Natural killer cell (primary cell): ENCODE measurements at places on chromosomes 16 and 17. TPM values are rescaled to one million over a fixed set of nuclear protein-coding genes. Genes with fewer than 3 reads are reported as not detected.

- H3K36me3 ChIP-seq: peaks cover 32% of the 10 kb centered on the region
- no peaks in the 10 kb centered on the region for H3K4me1 ChIP-seq
Observed at GRCh38 chr16:69660166-69660565, 66.2 kb downstream of the NQO1 start.

- H3K27me3 ChIP-seq: no peaks in the 10 kb centered on the region
- DNase-seq: no peak
- no peaks in the 10 kb centered on the region for H3K4me1 ChIP-seq
- no peak overlapping the region for H3K4me3 ChIP-seq
Observed at GRCh38 chr17:725084-725483, 7.3 kb upstream of the TLCD3A start.

DNA sequence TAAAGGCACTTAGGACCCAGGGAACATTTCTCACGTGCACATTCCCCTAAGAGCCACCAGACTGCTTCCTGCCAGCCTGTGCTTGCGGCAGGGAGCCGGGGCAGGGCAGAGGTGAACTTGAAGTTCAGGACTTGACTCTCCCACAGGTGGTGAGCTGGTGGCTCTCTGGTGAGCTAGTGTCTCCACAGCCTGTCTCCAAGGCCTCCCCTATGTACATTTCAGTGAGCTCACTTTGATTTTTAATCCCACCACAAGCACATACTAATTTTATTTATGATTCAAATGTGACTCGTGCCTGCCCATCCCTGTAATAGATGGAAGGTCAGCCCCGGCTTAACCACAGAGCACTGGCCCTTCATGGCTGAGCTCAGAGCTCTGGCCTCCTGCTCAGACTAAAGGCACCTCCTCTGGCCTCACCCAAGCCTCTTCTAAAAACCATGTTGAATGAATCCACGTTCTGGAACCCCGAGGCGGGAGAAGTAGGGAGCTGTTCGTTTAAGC is 9.2 kb downstream of the SNN start:
- DNase-seq: no peak
- peaks cover 57% of the 10 kb centered on the region for H3K4me1 ChIP-seq
- H3K36me3 ChIP-seq: peaks cover 36% of the 10 kb centered on the region
- H3K27ac ChIP-seq: peak overlapping the region; percentile 47

DNA sequence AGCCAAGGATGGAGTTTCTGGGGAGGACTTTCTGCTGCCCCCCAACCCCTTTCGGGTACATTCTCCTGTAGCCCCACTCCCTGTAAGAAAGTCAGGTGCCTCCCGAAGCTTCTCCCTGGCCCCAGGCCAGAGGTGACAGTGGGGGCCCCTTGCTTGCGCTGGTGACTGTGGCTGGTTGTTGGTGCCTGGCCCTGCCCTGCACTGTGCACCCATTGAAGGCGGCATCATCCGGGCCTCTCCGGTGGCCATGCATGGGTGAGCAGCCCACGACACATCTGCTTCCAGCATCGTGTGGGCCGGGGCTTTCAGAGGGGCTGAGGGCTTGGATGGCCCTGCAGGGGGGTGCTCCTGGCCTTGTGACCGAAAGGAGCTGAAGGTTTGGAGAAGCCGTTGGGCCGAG is 297.0 kb downstream of the SEC14L1 start:
- H3K4me1 ChIP-seq: peaks cover 100% of the 10 kb centered on the region
- DNase-seq: no peak
- no peak overlapping the region for H3K4me3 ChIP-seq
- H3K27me3 ChIP-seq: no peaks in the 10 kb centered on the region
- H3K27ac ChIP-seq: peak overlapping the region; percentile 72

DNA sequence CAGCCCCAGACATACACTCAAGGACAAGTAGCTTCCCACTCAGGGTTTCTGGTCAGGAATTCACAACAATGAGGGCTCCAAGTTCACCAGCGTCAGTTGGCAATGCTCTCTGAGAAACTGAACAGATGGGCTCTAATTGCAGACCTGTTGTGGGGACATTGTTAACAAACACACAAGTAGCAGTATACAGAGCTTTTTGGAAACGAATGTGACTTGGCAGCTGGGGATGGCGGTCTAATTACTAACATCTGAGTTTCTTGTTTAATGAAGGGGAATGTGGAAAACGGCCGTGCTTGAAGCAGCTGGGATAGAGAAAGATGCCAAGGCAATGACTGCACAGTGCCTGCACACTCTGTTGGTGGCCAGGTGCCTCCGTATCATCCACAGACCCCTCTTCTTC is 316.1 kb upstream of the IRX3 start:
- no peaks in the 10 kb centered on the region for H3K27me3 ChIP-seq
- H3K4me3 ChIP-seq: no peak overlapping the region
- no peaks in the 10 kb centered on the region for H3K4me1 ChIP-seq
- DNase-seq: no peak
- H3K36me3 ChIP-seq: no peaks in the 10 kb centered on the region

- H3K36me3 ChIP-seq: no peaks in the 10 kb centered on the region
- H3K4me3 ChIP-seq: no peak overlapping the region
- no peak overlapping the region for H3K27ac ChIP-seq
- no peaks in the 10 kb centered on the region for H3K4me1 ChIP-seq
- H3K27me3 ChIP-seq: no peaks in the 10 kb centered on the region
Observed at GRCh38 chr17:17566896-17567513, 24.5 kb downstream of the PEMT start.

DNA sequence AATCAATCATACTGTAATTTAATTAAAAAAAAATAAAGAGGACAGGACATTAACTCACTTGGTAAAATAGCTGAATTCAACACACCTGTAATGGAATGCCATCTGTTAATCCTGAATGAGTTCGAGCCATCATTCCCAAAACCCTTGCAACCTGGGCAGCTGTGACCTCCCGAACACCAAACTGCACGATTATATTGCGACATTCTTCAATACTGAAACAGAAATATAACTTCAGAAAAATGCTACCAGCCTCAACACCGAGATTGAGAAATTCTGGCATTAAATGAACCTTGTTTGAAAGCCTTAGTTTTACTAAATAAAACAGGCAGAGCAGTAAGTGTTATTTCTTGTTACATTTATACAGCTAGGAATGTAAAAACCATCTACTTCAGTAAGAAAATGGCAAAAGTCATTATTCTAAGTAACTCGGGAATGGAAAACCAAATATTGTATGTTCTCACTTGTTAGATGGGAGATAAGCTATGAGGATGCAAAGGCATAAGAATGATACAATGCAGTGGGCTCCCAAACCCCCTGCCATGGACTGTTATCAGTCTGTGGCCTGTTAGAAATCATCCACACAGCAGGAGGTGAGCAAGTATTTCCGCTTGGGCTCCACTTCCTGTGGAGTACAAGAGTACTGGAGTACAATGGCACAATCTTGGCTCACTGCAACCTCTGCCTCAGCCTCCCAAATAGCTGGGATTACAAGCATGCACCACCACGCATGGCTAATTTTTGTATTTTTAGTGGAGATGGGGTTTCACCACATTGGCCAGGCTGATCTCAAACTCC is 46.5 kb downstream of the CNOT1 start:
- peaks cover 85% of the 10 kb centered on the region for H3K36me3 ChIP-seq
- DNase-seq: no peak
- H3K27me3 ChIP-seq: no peaks in the 10 kb centered on the region
- H3K27ac ChIP-seq: no peak overlapping the region

GRCh38 chr16:82560805-82561325 is 65.9 kb upstream of the CDH13 start:
- H3K4me3 ChIP-seq: no peak overlapping the region
- H3K27ac ChIP-seq: no peak overlapping the region
- no peak for DNase-seq
- H3K36me3 ChIP-seq: no peaks in the 10 kb centered on the region
- H3K4me1 ChIP-seq: no peaks in the 10 kb centered on the region

DNA sequence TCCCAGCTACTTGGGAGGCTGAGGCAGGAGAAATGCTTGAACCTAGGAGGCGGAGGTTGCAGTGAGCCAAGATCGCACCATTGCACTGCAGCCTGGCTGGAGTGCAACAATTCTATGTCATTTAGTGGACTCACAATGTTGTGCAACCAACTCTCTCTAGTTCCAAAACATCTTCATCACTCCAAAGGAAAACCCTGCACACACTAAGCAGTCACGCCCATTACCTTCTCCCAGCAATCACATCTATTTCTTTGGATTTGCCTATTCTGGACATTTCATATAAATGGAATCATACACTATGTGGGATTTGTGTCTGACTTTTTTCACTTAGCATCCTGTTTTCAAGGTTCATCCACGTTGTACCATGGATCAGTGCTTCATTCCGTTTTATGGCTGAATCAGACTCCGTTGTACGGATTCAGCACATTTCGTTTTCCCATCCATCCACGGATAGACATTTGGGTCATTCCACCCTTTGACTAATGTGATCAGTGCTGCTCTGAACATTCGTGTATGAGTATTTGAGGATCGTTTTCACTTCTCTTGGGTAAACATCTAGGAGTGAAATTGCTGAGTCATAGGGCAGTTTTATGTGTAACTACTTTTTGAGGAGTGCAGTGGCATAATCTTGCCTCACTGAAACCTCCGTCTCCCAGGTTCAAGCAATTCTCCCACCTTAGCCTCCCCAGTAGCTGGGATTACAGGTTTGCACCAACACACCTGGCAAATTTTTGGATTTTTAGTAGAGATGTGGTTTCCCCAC is 45.4 kb upstream of the EMP2 start:
- H3K36me3 ChIP-seq: no peaks in the 10 kb centered on the region
- H3K27ac ChIP-seq: no peak overlapping the region
- DNase-seq: no peak
- no peak overlapping the region for H3K4me3 ChIP-seq
- H3K27me3 ChIP-seq: no peaks in the 10 kb centered on the region

GRCh38 chr17:17041018-17041521 is 1.2 kb upstream of the MPRIP start:
- H3K4me3 ChIP-seq: no peak overlapping the region
- no peak for DNase-seq
- H3K27me3 ChIP-seq: no peaks in the 10 kb centered on the region
- H3K27ac ChIP-seq: no peak overlapping the region

DNA sequence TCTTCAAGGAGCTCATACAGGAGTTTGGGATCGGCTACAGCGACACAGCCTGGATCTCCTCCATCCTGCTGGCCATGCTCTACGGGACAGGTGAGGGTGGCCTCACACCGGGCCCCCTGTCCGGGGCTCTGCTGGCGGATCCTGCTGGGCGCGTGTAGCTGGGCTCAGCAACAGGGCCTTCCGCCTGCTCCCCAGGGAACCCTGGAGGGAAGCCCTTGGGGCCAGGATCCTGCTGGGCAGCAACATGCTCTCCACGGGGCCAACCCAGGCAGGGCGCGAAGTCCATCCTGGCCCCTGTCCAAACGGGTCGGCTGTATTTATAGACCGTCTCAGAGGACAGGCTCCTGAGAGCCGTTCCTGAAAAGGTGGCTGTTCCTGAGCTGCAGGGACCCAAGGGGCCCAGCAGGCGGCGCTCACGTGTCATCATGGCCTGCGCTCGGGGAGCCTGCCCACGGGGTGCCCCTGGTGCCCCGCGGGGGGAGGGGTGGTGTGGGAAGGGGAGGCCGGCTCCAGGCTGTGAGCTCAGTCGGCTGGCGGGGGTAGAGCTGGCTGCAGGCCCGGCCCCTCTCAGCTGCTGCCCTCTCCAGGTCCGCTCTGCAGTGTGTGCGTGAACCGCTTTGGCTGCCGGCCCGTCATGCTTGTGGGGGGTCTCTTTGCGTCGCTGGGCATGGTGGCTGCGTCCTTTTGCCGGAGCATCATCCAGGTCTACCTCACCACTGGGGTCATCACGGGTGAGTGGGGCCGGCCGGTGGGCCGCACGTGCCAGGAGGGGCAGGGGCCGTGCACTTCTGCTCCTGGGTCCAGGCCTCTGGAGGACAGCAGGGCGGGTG is 7.5 kb downstream of the SLC16A3 start:
- no peak overlapping the region for H3K4me3 ChIP-seq
- DNase-seq: peak; percentile 72
- H3K4me1 ChIP-seq: peaks cover 70% of the 10 kb centered on the region
- peaks cover 21% of the 10 kb centered on the region for H3K36me3 ChIP-seq
- no peaks in the 10 kb centered on the region for H3K27me3 ChIP-seq

DNA sequence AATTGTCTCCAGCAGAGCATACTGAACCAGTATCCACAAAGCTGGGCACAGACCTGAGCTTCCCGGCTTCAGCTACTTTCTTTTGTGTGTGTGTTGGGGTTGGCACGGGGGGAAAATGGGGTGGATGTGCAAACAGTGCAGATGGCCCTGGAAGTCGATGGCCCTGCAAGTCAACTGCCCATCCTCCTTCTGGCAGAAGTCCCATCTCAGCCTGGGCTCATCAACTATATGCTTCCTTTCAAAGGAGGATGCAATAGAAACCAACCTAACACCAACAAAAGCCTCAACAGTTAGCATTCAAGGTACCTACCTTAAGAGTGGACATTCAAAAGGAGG is 55.7 kb downstream of the SOX9 start:
- H3K4me1 ChIP-seq: no peaks in the 10 kb centered on the region
- no peak overlapping the region for H3K27ac ChIP-seq
- H3K36me3 ChIP-seq: no peaks in the 10 kb centered on the region
- no peak overlapping the region for H3K4me3 ChIP-seq
- no peaks in the 10 kb centered on the region for H3K27me3 ChIP-seq
- no peak for DNase-seq

DNA sequence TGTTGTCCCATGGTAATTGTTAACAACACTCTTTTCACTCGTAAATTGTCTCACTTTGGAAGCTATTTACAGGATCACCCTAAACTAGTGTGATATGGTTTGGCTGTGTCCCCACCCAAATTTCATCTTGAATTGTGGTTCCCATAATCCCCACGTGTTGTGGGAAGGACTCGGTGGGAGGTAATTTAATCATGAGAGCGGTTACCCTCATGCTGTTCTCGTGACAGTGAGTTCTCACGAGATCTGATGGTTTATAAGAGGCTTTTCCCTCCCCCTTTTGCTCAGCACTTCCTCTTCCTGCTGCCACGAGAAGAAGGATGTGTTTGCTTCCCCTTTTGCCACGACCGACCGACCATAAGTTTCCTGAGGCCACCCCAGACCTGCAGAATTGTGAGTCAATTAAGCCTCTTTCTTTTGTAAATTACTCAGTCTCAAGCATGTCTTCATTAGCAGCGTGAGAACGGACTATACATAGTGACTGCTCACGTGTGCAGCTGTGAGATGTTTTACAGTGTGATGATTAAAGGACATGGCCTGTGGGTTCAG is 34.4 kb downstream of the DNAH3 start:
- no peak overlapping the region for H3K27ac ChIP-seq
- no peak overlapping the region for H3K4me3 ChIP-seq
- H3K4me1 ChIP-seq: no peaks in the 10 kb centered on the region
- no peaks in the 10 kb centered on the region for H3K27me3 ChIP-seq
- H3K36me3 ChIP-seq: no peaks in the 10 kb centered on the region
- DNase-seq: peak; percentile 14

GRCh38 chr17:48738803-48739526 is 10.4 kb upstream of the HOXB13 start:
- H3K36me3 ChIP-seq: no peaks in the 10 kb centered on the region
- no peak overlapping the region for H3K27ac ChIP-seq
- H3K4me3 ChIP-seq: no peak overlapping the region
- H3K4me1 ChIP-seq: peaks cover 11% of the 10 kb centered on the region
- peaks cover 65% of the 10 kb centered on the region for H3K27me3 ChIP-seq
- DNase-seq: no peak

ZNF750 gene
- total RNA-seq: not detected

RND2 gene
- total RNA-seq: 0.58 TPM

SLC46A1 gene
- 0.54 TPM for total RNA-seq

NACA2 gene
- not detected for total RNA-seq

BIRC5 gene
- 1.9 TPM for total RNA-seq
